NCI-H187 treated with DMSO at 0.1 percent for 48 hours (cell line): ENCODE measurements at places on chromosomes 13 and 19.

DNA sequence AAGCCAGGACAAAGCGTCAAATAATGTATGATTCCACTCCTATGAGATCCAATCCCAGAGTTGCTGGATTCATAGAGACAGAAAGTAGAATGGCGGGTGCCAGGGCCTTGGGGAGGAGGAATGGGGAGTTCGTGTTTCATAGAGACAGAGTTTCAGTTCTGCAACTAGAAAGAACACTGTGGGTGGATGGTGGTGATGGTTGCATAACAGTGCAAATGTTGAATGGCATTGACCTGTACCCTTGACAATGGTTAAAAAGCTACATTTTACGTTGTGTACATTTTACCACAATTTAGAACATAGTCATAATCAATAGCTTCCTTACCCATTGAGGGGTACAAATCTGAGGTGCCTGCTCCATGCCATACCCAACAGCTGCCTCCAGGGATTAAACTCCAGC, 33.4 kb downstream of the MBD3L2B start:
- no peak for DNase-seq

GRCh38 chr13:60213236-60213744, 49.6 kb upstream of the DIAPH3 start:
- no peak for DNase-seq

DNA sequence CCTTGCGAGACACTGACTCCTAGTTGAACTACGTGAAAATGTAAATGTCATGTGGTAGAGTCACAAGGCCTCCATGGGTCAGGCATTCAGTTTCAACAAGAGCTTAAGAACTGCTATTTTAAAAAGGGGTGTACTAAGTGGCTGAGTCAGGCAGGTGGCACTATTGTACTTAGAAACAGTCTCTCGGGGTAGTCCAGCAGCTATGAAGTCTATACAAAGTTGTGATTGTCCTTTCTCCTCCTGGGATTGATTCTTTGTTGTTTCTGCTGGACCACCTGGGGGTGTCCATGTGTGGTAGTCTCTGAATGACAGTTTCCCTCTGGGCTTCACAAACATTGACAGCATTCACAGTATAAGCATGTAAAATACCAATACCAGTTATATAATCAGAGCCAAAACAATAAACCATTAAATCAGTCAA, 33.0 kb downstream of the UGGT2 start:
- peak; percentile 56 for DNase-seq

DNA sequence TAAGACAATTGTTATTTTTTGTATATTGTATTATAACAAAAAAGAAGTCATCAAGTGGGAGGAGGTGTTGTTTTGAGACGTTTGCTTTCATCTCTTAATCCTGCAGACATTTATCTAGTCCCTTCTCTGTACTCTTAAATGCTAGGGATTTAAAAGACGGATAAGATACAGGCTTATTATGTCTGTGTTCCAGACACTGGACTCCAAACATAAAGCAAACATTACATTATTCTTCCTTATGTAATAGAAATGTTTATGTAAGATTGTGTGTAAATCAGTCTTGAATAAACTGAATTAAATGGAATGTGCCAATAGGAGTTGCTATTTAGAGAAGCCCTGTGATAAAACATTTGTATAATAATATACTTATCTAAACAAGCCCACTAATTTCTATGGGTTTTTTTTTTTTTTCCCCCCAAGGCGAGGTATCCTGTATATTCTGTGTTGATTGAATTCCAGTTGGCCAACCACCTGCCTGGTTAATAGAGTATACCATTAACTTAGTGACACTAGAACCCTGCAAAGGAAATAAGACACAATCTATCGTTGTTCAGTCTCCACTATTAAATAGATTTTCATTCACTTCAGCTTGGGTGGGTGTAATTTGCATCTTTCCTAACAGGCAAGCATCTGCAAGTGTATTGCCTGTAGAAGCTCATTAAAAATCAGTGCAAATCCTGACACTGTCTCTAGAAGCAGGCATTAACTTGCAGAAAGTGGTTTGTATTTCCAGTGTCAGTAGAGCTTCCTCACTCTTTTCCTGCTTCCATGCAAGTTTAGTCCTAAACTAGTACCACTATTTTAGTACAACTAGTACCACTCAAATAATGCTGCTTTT, 69.0 kb downstream of the LRCH1 start:
- DNase-seq: no peak

DNA sequence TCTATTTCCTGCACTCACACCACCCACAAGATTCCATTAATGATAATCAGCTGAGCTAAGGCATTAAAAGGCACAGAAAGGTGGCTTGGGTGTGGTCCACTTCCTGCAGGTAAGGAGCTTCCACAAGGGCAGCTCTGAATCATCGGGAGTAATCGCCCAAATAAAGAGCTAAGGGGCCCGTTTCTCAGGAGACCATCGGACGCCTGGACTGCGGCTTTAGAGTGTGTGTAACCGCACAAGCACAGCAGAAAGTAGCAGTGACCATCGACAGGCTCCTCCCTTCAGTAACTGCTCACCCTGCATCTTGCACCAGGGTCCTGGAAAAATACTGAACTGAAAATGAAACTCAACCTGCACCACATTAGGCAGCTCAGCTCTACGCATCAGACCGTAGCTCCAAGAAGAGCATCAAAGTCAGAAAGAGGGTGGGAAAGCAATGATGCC, 6.0 kb downstream of the STK24 start:
- no peak for DNase-seq

DNA sequence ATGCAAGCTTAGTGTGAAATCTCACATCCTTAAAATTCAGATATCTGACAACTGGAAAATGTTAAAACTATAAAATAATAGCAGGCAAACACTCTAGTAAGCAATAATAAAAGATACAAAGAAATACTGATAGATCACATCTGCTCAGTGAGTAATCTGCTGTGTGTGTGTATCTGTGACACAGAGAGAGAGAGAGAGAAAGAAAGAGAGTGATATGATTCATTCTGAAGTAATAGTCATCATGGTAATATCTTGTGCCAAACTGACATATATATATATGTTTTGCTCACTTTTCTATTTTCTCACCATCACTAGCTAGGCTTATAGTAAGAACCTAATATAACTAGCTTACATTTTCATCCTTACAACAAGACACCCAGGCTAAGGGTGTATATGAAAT, 288.0 kb upstream of the SLITRK6 start:
- DNase-seq: no peak

DNA sequence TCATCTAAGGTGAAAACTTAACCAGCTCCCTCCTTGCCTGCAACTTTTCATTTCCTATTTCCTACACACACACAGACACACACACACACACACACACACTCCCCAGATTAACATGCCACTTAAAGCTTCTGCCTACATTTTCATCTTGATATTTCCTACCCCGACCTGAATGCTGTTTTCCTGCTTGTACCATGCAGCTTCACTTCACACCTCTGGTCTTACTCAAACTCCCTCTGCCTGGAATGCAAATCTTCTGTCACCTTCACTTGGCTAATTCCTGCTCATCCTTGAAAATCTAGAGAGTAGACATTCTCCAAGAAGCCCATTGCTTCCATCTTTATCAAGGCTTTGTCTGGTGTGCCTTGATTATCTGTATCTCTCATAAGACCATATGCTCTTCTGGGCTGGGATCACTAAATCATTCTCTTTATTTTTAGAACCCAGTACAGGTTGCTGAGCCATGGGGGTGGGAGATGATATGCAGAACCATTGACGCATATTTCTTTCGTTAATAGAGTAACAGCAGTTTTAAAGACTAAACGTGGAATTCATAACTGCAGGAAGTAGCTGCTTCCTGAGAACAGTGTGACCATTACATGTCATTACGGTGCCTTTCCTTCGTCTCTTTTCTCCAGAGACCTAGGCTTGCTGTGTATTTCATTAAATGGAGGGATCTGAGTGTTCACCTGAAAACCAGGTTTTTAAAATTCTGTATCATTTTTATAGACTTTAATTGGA, 37.7 kb downstream of the CNMD start:
- no peak for DNase-seq

DNA sequence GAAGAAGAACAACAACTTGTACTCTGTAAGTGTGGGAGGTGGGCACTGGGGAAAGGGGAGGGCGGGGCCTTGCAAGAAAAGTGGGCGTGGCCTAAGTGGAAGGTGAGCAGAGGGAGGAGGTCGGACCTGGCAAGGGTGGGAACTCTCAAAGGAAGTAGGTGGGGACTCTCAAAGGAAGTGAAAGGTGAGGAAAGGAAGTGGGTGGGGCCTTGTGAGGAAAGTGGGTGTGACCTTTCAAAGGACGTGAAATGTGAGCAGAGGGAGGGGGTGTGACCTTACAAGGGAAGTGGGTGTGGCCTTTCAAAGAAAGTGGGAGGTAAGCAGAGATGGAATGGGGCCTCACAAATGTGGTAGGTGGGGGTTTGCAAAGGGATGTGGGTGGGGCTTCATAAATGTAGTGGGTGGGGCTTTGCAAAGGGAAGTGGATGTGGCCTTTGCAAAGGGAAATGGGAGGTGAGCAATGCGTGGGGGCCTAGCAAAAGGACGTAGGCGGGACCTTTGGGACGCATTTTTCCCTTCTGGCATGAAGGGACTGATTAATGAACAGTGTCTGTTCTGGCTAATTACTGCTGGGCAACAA, 25.9 kb downstream of the ACSBG2 start:
- DNase-seq: no peak

DNA sequence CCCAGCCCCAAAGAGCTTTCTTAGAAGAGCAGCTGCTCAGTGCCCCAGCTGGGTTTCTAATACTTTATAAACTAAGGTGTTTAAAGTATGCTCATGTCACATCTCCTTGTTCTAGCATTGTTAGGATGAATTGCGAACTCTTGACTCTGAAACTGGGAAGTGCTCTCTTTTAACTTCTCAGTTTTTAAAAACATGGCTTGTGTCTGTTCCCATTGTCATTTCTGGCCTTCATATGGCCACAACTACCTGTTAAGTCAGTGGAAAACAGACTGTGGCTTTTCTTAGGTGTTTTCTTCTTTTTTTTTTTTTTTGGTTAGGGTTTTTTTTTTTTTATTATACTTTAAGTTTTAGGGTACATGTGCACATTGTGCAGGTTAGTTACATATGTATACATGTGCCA, 164.7 kb downstream of the KCNRG start:
- no peak for DNase-seq

- DNase-seq: no peak
Observed at GRCh38 chr13:95420501-95420900, 119.2 kb upstream of the ABCC4 start.

GRCh38 chr19:3268326-3268725, 43.9 kb downstream of the CELF5 start:
- DNase-seq: no peak

DNA sequence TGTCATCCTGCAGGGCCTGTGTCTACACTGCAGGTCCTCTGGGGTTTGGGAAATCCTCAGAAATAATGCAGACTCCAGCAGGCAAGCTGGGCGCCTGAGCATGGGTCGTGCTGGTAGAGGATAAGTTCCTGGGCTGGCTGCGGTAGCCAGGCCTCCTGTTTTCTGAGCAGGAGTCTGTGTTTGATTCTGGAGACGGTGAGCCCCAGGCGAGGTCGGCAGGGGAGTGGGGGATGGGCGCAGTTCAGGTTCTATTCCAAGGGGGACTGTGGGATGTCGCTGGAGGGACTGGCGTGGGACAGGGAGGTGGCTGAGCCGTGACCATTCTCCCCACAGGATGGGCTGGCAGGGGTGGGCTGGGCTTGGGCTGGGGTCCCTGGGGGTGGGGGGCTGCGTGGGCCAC, 154.7 kb downstream of the KDM4B start:
- DNase-seq: no peak

- no peak for DNase-seq
Observed at GRCh38 chr13:71325556-71325955, 541.4 kb downstream of the DACH1 start.

DNA sequence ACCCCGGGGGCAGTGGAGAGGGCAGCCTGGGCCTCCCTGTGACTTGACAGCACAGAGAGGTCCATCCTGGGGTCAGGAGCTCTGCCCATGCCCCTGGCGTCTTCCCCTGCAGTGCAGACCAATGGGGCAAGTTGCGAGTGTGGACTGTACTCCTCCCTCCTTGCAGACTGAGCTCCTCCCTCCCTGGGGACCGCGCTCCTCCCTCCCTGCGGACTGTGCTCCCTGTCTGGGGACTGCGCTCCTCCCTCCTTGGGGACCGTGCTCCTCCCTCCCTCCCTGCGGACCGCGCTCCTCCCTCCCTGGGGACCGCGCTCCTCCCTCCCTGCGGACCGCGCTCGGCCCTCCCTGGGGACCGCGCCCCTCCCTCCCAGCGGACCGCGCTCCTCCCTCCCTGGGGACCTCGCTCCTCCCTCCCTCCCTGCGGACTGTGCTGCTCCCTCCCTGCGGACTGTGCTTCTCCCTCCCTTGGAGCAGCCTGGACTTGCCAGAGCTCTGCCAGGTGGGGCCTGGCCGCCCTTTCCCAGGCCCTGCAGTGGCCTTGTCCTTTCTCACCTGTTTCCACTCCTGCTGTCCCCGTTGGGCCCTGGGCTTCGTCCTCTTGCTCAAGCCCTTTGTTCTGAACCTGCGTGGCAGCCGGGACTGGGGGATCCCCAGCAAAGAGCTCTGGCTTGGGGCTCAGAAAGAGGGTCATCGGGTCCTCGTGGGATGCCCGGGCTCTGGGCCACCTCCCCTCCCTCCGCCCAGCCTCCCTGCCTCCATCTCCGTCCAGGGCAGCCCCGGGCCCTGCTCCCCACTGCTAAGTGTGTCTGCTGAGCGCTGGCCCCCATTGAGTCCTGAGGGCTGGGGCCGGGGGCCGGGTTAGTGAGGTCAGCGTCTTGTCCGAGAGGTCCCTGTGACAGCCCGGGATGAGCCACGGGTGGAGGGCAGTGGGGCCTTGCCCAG, 6.8 kb downstream of the GAMT start:
- DNase-seq: no peak

DNA sequence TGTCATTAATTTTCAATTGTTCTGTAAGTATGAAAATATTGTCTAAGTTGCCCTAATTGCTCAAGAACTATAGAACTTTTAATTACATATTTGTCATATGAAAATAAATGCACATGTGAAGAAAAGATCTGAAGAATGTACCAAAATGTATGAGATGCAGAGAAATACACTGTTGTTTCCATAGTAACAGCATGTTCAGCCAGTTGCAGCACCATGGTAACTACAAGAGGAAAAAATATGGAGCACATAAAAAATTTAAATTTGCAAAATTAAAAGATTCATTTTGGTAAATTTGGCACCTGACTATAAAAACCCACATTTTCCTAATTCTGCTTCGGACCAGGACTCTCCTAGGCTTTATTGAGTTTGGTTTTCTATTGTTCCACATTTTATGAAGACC, 1170.0 kb upstream of the MIR17HG start:
- no peak for DNase-seq

DNA sequence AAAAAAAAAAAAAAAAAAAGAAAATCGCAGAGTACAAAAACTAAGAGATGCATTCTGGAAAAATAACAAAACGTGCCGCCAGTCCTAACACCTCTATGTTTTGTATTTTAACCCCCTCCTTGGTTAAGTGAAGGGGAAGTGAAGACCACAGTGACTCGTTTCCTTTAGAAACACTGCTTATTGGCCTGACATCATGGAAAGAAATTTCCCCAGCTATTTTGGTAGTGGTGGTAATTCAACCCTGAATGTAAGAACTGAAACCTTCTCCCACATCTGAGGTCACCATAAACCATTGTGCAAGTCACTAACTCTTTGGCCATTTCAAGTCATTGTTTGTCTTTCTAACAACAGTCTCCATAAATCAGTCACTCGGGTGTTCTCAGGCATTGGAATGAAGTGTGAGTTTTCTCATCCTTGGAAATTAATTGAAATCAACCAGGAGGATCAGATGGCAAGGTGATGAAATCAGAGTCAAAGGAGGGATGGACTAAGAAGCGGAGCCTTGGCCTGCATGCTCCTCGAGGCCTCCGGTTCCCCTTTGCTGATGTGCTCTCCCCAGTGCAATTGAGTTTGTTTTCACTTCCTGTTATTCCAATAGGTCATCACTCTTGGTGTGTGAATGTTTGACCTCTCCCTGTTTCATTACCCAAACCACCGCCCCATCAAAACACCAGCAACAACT, 443.9 kb downstream of the FGF9 start:
- no peak for DNase-seq

GRCh38 chr19:17214508-17215126, 540 bp upstream of the USE1 start:
- DNase-seq: no peak
